ENCODE measurements at places on chromosomes 1 and 21.
A peak's percentile ranks its signal among the peaks of the same experiment; 100 is the strongest.

DNA sequence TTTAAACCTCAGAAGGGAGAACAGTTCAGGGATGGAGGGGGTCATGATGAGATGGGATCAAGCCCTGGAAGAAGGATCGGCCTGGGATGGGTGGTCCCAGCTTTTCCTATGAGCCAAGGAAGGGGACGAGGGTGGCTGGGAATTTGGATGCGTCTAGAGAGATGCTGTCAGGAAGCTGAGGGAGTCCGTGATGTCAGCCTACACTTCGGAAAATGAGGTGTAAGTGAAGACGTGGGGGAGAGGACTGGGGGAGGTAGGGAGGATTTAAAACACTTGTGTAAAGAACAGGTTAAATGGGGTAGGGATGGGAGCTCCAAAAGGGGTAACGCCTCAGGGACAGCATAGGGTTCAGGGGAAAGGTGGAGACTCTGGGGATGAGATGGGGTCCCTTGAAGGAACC, 27.5 kb downstream of the DLGAP3 start:
- DNase-seq: no peak

DNA sequence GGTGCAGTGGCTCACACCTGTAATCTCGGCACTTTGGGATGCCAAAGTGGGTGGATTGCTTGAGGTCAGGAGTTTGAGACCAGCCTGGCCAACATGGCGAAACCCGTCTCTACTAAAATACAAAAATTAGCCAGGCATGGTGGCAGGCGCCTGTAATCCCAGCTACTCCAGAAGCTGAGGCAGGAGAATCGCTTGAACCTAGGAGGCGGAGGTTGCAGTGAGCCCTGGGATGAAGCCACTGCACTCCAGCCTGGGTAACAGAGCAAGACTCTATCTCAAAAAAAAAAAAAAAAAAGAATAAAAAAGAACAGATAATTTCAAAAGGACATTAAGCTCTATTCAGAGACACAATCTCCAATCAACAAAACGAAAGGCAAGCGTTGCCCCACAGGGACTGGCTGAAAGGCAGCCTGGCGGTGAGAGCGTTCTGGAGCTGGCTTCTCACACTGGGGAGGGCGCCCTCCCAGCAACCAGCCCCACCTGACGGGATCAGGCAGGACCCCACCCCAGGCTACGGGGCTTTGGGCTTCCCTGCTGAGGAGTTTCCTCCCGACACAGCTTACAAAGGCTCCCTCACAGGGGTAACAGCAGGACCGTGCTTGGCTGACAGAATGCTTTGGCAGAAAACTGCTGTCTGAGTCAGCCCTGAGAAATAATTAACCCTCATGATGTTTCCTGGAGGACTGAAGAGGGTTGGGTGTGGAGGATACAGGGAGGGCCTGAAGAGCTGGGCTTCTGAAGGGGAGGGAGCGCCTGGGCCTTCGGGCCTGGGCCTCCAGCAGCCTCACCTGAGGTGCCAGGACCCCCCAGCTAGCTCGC, 31.1 kb upstream of the SRP9 start:
- DNase-seq: no peak

DNA sequence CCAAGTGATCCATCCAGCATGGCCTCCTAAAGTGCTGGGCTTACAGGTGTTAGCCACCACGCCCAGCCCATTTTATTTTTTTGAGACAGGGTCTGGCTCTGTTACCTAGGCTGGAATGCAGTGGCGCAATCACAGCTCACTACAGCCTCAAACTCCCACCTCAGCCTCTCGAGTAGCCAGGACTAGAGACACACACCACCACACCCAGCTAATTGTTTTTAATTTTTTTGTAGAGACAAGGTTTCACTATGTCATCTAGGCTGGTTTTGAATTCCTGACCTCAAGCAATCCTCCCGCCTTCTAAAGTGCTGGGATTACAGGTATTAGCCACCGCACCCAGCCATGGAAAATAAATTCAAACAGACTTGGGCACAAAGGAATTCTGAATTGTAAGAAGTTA, 31.9 kb downstream of the PUM1 start:
- DNase-seq: no peak

DNA sequence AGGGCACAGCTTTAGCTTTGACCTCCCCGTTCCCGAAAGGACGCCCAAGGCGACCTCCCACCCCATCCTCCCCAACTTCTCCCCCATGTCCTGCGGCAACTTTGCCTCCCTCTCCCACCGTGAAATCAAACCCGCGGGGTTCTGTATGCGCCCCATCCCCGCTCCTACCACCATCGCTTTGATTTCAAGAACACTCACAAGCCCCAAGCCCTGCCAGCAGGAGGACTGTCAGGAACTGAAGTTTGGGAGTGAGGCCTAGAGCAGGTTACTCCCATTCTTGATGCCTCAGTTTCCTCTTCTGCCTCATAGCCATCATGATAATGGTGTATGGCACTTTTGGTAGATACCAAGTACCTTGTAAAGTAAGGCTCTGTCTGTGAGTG, 2.3 kb downstream of the PTPRU start:
- DNase-seq: no peak

- DNase-seq: no peak
Observed at GRCh38 chr1:66286307-66286706, 247.6 kb upstream of the SGIP1 start.

GRCh38 chr1:22878626-22879025, 94.0 kb downstream of the LACTBL1 start:
- DNase-seq: no peak

GRCh38 chr21:27388825-27389224, 421.9 kb upstream of the ADAMTS5 start:
- DNase-seq: no peak

GRCh38 chr1:226372885-226373284, 35.0 kb downstream of the PARP1 start:
- no peak for DNase-seq

GRCh38 chr1:206737729-206738201, 32.8 kb upstream of the IL19 start:
- peak; percentile 22 for DNase-seq

DNA sequence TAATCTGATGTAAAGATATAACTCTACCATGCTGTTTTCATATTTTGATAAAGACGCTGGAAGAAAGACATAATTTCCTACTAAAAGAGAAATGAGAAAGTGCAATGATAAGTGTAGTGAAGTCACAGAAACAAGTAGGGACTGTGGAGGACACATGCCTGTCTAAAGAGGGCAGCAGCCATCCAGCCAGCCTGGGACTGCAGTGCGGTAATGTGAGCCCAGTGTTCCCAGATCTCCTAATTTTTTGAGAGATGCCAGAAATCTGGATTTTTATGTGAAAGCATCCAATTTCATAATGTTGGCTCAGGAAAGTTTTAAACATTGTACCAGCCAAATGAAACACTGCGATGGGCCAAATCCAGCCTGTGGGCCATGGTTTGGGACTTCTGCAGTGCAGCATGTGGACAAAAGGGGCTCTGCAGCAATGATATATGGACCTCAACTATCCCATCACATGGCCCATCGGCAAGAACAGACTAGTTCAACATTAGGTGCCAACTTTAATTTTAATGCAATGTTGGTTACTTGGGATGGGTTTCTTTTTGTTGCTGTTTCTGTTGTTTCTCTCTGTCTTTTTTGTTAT, 329.5 kb downstream of the LTN1 start:
- no peak for DNase-seq

- no peak for DNase-seq
Observed at GRCh38 chr1:14686701-14687100, 88.2 kb downstream of the KAZN start.
